ENCODE measurements at places on chromosomes 12 and 14.
A peak's percentile ranks its signal among the peaks of the same experiment; 100 is the strongest.

GRCh38 chr12:117018685-117019084 is 80.5 kb downstream of the TESC start:
- DNase-seq: no peak

- no peak for DNase-seq
Measured at GRCh38 chr14:52848626-52849025, 57.2 kb upstream of the GNPNAT1 start.

- DNase-seq: no peak
Measured at GRCh38 chr12:101343893-101344292, 63.7 kb downstream of the ARL1 start.

- no peak for DNase-seq
Measured at GRCh38 chr12:124453419-124454351, 113.7 kb downstream of the NCOR2 start.

- DNase-seq: no peak
Measured at GRCh38 chr12:1935700-1936378, 17.4 kb upstream of the CACNA2D4 start.

- no peak for DNase-seq
Measured at GRCh38 chr12:47066278-47067025, 13.0 kb upstream of the PCED1B start.

DNA sequence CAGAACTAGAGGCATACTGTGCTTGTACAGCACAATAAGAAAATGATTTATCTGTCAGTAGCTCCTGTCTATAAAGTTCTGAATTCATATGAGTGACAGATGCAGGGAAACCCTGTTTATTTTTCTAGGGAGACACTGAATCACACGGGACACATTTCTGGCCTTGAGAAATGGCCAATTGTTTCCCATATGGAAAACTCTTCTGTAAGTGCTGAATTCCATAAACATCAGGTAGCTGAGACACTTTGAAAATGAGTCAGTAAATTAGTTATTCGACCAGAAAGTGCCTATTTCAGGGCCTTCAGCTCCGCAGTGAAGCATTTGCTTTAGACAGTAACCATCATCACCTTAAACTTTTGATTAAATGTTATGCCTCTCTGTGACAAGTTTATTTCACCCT is 184.4 kb downstream of the TMEM132D start:
- no peak for DNase-seq

- no peak for DNase-seq
Measured at GRCh38 chr14:85752175-85752574, 222.2 kb downstream of the FLRT2 start.

DNA sequence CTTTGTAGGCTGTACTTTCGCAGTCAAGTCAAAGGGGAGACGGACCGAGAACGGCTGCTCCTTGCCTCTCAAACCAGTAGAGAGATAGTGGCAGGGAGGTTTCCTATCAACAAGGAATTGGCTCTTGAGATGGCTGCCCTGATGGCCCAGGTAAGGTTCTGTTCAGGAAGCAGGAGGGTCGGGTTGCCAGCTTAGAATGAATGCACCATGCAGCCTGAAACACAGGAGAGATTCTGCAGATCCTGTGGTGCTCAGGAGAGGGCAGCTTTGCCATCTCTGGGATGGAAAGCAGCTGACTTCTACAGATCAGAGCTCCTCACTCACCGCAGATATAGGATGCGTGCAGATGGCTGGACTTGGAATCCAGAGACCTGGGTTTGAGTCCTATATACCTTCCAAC is 18.0 kb downstream of the PIGH start:
- DNase-seq: no peak

DNA sequence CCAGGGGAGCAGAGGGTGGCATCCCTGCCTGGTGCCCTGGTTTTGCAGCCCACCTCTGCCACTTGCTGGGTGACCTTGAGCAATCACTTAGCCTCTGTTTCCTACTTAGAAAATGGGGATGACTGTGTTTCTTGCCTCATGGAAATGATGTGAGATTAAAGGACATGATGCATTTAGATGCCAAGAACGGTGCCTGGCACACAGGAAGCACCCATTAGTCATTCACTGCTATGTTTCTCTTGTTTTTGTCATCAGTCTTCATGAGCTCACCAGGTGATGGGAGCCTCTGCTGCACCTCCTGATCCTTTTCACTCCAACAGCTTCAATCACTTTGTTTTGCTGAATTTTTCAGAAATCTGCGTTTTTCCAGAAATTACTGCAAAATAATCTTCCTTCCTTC is 23.6 kb upstream of the ATF1 start:
- no peak for DNase-seq

DNA sequence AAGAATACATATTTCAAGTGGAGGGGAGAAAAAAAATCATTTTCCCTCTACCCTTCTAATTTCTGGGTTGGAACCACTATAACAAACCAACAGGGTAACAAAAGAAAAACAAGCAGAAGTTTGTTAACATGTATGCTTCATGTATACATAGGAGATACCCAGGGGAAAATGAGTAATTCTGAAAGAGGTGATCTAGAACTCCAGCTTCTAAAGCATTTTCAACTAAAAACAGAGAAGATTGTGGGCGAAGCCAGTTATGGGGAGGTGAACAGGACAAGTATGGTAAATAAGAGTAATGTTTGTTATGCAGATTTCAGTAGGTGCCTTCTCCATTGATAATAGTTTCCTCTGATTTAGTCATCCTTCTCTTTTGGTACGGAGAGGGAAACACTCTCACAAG is 16.7 kb downstream of the FNTB start:
- DNase-seq: no peak

GRCh38 chr14:31340297-31341063 is 79.9 kb downstream of the HEATR5A start:
- no peak for DNase-seq

- no peak for DNase-seq
Measured at GRCh38 chr12:53659571-53659981, 16.3 kb downstream of the ATP5MC2 start.

DNA sequence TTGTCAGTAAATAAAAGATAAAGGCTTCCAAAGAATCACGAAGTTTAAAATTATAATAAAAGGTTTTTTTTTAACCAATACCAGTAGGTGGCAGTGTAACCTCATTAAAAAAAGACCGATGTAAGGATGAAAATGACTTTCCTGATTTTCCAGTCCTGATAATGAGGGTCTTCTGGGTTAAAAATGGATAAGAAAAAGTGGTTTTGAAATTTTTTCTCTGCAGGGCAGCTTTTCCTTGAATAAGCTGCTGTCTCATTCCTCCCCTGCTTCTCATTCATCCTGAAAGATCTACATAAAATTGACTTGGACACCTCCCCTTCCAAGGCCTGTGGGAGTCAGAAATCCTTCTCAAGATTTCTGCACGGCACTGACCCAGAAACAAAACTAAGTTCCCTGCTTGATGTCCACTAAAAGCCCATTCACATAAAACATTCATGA is 58.9 kb upstream of the FBXO33 start:
- peak; percentile 36 for DNase-seq

- DNase-seq: no peak
Measured at GRCh38 chr14:79971330-79971729, 240.0 kb downstream of the DIO2 start.

GRCh38 chr12:71726548-71726947 is 28.1 kb upstream of the RAB21 start:
- DNase-seq: no peak

Data from DMS79 (cell line).